ENCODE measurements at places on chromosomes 7 and 10. TPM values are rescaled to one million over a fixed set of nuclear protein-coding genes. Genes with fewer than 3 reads are reported as not detected.
A peak's percentile ranks its signal among the peaks of the same experiment; 100 is the strongest.

DNA sequence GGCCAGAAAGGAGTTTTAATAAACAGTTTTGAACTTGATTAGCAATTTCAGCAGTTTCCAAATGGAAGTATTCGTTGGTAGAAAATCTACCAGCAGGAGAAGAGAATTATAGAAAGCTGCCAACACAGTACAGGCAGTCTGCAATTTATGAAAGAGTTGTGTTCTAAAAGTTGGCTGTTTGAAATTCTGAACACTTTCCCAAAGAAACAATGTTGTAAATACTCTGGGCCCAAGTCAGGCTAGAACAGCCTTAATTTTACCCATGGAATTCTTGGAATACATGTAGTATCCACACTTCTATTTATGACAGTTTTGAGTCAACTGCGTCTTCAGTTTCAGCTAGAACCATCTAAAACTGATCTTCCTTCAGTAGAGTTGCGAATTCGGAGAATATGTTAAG, 42.5 kb downstream of the AVL9 start:
- DNase-seq = no peak

The NUTM2B gene
- total RNA-seq = 1.3 TPM

The SRI gene
- total RNA-seq = 77.9 TPM

The SLC26A3 gene
- total RNA-seq = 0.54 TPM

DNA sequence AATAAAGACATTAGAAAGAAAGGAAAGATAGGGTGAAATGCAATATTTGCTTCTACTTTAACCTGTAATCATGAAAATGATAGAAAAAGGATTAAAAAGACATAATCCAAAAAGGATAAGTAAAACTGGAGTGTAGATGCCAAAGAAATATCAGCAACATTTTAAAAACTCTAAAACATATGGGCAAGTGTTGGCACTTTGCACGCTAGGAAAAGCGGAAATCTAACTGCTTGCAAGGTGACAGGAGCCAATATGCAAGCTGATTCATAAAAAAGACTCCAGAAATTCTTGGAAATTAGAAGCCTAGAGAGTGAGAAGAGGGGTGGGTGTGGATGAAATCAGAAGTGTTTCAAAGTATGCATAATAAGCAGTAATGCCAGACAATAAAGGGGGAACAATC, 161.1 kb downstream of the SEMA3E start:
- DNase-seq = no peak

DNA sequence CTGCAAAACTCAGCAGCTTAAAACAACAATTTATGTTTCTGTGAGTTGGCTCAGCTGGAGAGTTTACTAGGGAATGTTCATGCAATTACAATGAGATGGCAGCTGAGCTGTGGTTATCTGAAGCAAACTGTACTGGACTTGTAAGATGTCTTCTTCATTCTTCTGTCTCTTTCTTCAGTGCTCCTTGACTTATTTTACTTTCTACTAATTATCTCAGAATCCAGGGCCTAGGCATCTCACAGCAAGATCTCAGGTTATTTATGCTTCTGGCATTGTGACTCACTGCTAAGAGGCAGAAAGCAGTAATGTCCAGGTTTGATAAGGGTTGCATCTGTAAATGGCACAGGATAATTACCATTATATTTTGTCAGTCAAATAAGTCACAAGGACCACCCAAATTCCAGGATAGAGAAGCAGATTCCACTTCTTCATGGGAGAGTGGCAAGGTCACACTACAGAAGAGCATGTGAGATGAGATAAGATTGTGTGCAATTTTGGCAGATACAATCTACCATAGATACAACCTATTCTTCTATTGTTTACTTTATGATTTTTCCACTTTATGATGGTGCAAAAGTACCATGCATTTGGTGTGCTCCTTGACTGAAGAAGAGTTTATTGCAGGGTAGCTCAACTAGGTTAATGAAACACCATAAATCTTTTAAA, 16.8 kb downstream of the VIM start:
- DNase-seq = no peak

The TMEM270 gene
- not detected for total RNA-seq

DNA sequence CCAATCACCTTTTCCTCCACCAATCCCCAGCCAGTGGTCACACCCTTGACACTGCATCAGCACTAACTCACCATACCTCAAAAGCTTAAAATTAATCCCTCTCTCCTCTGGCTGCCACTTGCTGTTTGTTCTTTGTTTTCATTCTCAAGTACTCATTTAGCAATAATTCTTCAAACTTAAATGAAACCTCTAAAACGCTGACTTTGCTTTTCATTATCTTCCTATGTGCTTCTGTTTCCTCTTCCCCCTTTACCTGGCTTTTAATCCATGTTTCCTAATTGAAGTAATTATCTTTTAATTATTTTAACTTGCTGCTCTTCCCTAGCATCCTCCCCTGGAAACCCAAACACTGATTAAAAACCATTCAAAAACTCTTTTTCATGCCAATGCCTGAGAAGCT, 348.9 kb upstream of the MEOX2 start:
- no peak for DNase-seq

The CTAGE8 gene
- not detected for total RNA-seq

- DNase-seq = no peak
Measured at GRCh38 chr7:152180587-152180986, 155.1 kb downstream of the GALNT11 start.

GRCh38 chr7:127882313-127882920, 148.8 kb downstream of the LRRC4 start:
- DNase-seq = peak; percentile 68

The ANKRD30A gene
- total RNA-seq = not detected

DNA sequence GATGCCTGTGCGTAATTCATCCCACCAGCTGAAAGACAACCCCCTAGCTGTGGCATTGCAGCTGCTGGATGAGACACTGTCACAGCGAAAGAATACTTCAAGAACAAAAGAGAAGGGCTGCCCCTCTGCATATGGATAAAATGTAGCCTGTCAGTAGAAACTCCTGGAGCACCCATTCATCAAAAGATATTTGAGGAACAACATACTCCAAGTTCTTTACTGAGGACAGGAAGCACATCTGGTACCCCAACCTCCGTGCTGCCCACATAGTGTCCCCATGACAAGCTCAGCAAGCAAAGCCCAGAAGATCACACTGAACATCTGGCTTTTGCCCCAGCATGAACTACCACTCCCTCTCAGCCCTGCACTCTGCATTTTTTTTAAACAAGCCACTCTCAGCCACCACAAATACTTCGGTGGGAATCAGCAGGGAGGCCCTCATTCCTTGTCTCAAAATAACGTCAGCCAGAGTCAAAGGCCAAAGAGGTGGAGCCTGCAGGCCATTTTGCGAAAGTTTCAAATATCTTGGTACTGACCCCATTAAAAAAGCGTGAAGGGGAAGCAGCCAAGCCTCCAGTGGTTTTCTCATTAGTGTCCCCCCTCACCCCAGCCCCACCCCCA, 1.7 kb downstream of the CREB3L2 start:
- DNase-seq = no peak

All from cerebellum (tissue), 4 donors.